ENCODE measurements at places on chromosomes 3 and 15. TPM values are rescaled to one million over a fixed set of nuclear protein-coding genes. Genes with fewer than 3 reads are reported as not detected.
A peak's percentile ranks its signal among the peaks of the same experiment; 100 is the strongest.

GRCh38 chr3:159238646-159239045 is 436.8 kb downstream of the MFSD1 start:
- H3K4me3 ChIP-seq = no peak overlapping the region
- no peaks in the 10 kb centered on the region for H3K4me1 ChIP-seq
- no peak for DNase-seq
- H3K27me3 ChIP-seq = no peaks in the 10 kb centered on the region

DNA sequence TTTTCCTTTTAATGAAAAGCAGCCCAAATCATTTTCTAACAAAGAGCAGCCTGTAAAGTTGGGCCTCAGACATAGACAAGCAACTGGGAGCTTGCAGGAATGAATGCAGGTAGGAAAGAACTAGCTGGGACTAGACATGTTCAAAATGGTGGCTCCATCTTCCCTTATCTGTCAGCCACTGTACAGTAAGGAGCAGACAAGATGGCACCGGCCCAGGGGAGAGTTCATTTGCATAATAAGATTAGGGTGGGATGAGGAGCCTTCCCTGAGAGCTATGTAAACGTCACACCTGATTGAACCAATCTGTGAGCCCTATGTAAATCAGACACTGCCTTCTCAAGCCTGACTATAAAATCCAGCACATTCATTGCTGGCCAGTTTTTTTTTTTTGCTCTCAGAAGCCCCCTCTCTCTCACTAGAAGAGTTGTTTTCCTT is 59.7 kb upstream of the GK5 start:
- no peaks in the 10 kb centered on the region for H3K36me3 ChIP-seq
- no peaks in the 10 kb centered on the region for H3K27me3 ChIP-seq

DNA sequence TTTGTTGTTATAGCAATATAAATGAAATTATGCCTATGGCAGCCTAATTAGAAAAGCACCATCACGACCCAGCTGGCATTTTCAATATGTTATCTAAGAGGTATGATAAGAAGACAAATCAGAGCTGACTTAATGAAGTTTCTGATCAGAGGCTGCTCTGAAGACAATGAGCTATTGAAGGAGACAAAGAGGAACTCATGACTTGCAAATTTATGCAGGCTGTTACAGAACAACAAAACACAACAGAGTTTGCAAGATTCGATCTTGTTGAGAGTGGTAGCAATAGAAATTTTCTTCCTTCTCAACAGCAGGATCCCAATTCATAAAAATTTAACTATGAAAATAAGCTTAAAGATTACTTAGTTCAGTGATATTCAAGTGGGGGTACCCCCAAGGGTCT is 7.7 kb downstream of the CCDC54 start:
- H3K36me3 ChIP-seq = no peaks in the 10 kb centered on the region
- no peaks in the 10 kb centered on the region for H3K4me1 ChIP-seq
- DNase-seq = no peak
- no peak overlapping the region for H3K4me3 ChIP-seq

GRCh38 chr15:79082363-79083070 is 8.1 kb downstream of the RASGRF1 start:
- H3K4me1 ChIP-seq = no peaks in the 10 kb centered on the region
- no peaks in the 10 kb centered on the region for H3K36me3 ChIP-seq
- H3K4me3 ChIP-seq = no peak overlapping the region
- H3K27ac ChIP-seq = no peak overlapping the region

GRCh38 chr15:67095912-67096311 is 30.5 kb downstream of the SMAD3 start:
- H3K27me3 ChIP-seq = no peaks in the 10 kb centered on the region
- no peaks in the 10 kb centered on the region for H3K36me3 ChIP-seq
- peaks cover 24% of the 10 kb centered on the region for H3K4me1 ChIP-seq
- no peak overlapping the region for H3K4me3 ChIP-seq
- no peak overlapping the region for H3K27ac ChIP-seq

GRCh38 chr15:56241374-56242105 is 2.1 kb downstream of the RFX7 start:
- DNase-seq = no peak
- H3K4me1 ChIP-seq = peaks cover 17% of the 10 kb centered on the region
- no peaks in the 10 kb centered on the region for H3K27me3 ChIP-seq
- no peak overlapping the region for H3K27ac ChIP-seq
- H3K4me3 ChIP-seq = no peak overlapping the region

GRCh38 chr3:72344647-72345046 is 503.6 kb downstream of the SHQ1 start:
- no peaks in the 10 kb centered on the region for H3K27me3 ChIP-seq
- peaks cover 10% of the 10 kb centered on the region for H3K4me1 ChIP-seq
- H3K36me3 ChIP-seq = no peaks in the 10 kb centered on the region
- no peak overlapping the region for H3K4me3 ChIP-seq
- DNase-seq = no peak

DNA sequence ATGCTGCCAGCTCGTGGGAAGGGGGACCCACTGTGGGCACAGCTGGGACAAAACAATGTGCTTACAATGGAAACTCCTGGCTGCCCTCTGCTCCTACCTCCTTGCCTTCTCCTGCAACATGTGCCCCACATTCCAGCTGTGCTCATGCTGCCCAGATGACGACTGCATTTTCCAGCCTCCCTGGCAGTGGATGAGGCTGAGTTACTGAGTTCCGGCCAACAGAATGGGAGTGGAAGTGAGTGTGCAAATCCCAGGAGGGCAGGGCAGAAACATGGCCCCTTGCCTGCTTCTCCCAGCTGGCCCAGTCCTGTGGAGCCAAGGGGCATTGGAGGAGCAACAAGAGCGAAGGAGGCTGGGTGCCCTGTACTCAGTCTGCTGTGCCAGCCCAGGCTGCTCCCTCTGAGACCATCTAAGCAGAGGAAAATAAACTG is 17.1 kb downstream of the KLF15 start:
- no peaks in the 10 kb centered on the region for H3K36me3 ChIP-seq
- peaks cover 10% of the 10 kb centered on the region for H3K4me1 ChIP-seq
- peak; percentile 10 for DNase-seq
- H3K27ac ChIP-seq = no peak overlapping the region
- no peaks in the 10 kb centered on the region for H3K27me3 ChIP-seq

DNA sequence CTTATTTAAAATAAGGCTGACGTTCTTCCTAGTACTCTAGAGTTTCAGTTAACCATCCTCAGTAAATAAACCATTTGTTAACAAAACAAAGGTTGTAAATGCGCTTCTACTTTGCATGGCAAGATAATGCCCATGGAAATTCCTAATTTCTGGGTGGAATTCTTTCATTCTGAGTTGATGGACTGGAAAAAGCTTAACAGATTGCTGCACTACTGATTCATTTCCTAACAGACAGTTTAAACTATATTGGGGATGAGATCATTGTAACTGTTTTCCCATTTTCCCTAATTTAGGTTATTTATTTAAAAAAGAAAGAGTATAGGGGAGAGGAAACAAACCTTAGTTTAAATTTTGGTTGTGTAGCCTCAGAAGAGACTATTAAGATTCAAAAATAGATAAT is 342.2 kb downstream of the NLGN1 start:
- H3K36me3 ChIP-seq = no peaks in the 10 kb centered on the region
- H3K27me3 ChIP-seq = no peaks in the 10 kb centered on the region
- no peak overlapping the region for H3K27ac ChIP-seq
- no peak for DNase-seq
- H3K4me3 ChIP-seq = no peak overlapping the region

The SPSB4 gene
- total RNA-seq = 10.8 TPM

The ACVR2B gene
- total RNA-seq = 22.9 TPM
